ENCODE measurements at places on chromosomes 1 and 21.

DNA sequence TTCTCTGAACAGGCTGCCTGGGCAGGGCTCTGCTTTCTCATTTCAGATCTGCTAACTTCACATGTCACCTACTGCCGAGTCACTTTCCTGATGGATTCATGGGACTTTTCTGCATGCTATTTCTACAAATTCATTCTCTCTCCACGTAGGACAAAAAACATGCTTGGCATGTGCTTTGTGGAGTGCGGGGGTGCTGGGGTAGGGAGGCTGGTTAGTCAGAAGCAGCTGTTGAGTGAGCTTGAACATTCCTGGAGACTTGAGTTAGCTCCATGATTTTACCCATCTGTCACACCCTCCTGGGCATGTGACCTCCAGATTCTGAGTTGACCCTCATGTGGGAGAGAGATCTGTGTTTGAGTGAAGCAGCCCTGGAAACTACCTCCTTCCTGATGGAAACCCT, 71.4 kb downstream of the UCK2 start:
- DNase-seq = peak; percentile 71
- H3K4me1 ChIP-seq = peaks cover 40% of the 10 kb centered on the region
- no peaks in the 10 kb centered on the region for H3K27me3 ChIP-seq
- peak overlapping the region; percentile 36 for H3K4me3 ChIP-seq

DNA sequence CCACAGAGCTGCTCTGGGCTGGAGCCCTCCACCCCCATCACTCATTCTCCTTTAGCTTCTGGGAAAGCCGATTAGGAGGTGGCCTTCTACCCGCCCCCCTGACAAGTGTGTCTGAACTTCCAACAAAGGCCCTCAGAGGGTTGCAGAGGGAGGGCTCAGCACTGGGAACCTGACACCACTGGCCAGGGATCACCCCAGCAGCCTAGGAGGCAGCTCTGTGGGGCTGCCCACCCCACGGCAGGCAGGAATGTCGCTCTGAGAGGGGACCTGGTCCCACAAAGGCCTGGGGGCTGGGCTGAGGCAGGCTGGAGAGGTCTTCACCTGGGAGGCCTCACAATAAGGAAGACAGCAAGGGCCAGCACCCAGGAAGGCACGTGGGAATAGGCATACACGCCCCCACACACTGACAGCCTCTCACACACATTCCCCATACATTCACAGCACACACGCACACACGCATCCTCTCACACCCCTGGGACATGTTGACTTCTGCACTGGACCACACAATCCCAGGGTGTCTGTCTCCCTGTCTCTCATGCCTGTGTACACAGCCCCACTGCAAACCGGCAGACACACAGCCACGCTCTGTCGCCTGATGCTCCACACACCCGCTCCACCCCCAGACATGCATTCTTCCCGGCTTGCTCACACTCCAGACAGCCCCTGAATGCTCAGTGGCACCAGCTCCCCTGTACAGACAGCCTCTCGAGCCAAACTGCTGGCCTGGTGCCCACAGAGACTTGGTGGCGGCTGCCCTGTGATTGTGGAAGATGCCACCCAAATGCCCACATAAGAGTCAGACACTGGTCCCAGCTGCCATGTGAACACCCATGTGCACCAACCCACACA, 30.7 kb downstream of the DMBX1 start:
- peaks cover 4% of the 10 kb centered on the region for H3K4me1 ChIP-seq
- no peak overlapping the region for H3K27ac ChIP-seq
- DNase-seq = no peak
- H3K27me3 ChIP-seq = no peaks in the 10 kb centered on the region
- H3K36me3 ChIP-seq = no peaks in the 10 kb centered on the region

GRCh38 chr1:33477451-33477850, 5.0 kb downstream of the ZSCAN20 start:
- DNase-seq = no peak
- H3K27ac ChIP-seq = no peak overlapping the region
- no peaks in the 10 kb centered on the region for H3K27me3 ChIP-seq
- no peak overlapping the region for H3K4me3 ChIP-seq
- H3K4me1 ChIP-seq = peaks cover 10% of the 10 kb centered on the region

- H3K36me3 ChIP-seq = no peaks in the 10 kb centered on the region
- peaks cover 9% of the 10 kb centered on the region for H3K4me1 ChIP-seq
- H3K4me3 ChIP-seq = no peak overlapping the region
- no peak overlapping the region for H3K27ac ChIP-seq
- no peaks in the 10 kb centered on the region for H3K27me3 ChIP-seq
- DNase-seq = peak; percentile 30
These were observed 459.2 kb upstream of the RUNX1 start for GRCh38 chr21:35508139-35508888.

- H3K27ac ChIP-seq = peak overlapping the region; percentile 71
- no peaks in the 10 kb centered on the region for H3K36me3 ChIP-seq
- no peak for DNase-seq
- H3K4me3 ChIP-seq = peak overlapping the region; percentile 88
- peaks cover 62% of the 10 kb centered on the region for H3K4me1 ChIP-seq
These were observed 2.5 kb downstream of the OLFML2B start for GRCh38 chr1:162021124-162021523.

All from thoracic aorta (tissue), 2 donors.